Heart left ventricle (tissue), 16 donors: ENCODE measurements at places on chromosomes 7 and 10.

GRCh38 chr10:29555746-29556481, 78.9 kb downstream of the SVIL start:
- no peak for DNase-seq

DNA sequence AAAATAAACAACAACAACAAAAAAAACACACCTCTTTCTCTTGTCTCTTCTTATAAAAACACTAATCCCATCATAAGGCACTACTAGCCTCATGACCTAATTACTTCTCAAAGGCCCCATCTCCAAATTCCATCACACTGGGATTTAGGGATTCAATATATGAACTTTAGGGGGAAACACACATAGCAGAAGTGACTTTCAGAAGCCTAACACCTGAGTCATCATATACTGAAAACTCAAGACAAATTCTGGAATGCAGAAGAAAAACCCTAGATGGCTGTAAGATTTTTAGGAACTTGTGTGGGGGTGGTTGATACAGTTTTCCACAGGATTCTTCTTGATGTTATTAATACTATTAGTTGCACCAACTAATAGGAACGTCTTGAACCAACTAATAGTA, 33.7 kb upstream of the CSTF2T start:
- no peak for DNase-seq

- no peak for DNase-seq
Measured at GRCh38 chr10:110995301-110995700, 75.9 kb downstream of the SHOC2 start.

- DNase-seq: no peak
Measured at GRCh38 chr10:30037620-30038336, 21.6 kb downstream of the JCAD start.

DNA sequence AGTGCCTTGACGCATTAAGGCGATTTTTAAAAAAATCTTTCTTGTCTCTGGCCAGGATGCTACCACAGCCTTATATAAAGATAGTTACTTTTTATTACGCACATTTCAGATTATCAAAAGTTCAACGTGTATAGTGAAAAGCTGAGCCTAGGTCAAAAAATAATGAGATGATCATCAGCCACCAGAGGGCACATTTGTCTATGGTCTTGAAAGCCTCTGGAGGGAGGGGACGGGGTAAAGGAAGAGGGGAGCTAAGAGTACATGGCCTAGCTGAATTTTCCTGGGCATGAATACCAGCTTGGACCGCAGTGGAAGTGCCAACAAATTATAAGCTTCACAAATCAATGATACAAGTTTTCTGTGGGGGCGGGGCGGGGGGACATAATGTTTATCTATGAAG, 285.9 kb upstream of the SMIM30 start:
- no peak for DNase-seq

- DNase-seq: no peak
Measured at GRCh38 chr10:133527771-133528271, 658 bp downstream of the CYP2E1 start.

DNA sequence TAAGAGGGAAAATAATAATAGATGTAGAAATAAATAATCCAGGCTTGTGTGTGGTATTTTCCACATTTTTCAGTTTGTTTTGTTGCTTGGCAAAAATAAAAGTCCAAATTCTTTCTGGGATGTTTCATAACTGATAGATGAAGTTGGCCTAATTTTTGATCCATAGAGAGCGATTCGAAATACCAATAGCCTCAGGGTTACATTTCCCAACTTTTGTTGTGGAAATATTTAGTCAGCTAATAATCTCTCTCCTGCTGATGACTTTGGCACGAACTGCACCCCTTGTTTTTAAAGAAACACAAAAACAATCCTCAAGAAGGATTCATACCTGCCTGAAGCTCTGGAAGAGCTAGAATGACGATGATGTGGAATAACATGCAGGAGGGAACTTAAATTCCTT, 483.2 kb downstream of the ADRA2A start:
- DNase-seq: no peak

DNA sequence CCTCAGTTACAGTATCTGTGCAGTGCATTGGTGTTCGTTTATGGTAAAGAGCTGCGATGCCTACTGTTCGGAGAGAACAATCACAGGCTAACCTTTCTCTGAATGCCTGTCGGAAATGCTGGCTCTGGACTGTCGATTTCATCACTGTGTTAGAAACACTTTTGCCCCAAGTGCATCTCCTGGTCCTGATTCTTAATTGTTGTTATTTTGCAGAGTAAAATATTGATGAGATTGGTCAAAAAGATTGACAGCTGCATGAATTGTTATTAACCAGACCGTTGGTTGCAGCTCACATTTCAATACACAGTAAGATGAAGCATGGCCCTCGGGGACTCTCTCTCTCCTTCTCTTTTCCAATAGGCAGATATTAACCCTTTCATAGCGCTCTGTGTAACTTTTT, 557.4 kb upstream of the ADARB2 start:
- no peak for DNase-seq

DNA sequence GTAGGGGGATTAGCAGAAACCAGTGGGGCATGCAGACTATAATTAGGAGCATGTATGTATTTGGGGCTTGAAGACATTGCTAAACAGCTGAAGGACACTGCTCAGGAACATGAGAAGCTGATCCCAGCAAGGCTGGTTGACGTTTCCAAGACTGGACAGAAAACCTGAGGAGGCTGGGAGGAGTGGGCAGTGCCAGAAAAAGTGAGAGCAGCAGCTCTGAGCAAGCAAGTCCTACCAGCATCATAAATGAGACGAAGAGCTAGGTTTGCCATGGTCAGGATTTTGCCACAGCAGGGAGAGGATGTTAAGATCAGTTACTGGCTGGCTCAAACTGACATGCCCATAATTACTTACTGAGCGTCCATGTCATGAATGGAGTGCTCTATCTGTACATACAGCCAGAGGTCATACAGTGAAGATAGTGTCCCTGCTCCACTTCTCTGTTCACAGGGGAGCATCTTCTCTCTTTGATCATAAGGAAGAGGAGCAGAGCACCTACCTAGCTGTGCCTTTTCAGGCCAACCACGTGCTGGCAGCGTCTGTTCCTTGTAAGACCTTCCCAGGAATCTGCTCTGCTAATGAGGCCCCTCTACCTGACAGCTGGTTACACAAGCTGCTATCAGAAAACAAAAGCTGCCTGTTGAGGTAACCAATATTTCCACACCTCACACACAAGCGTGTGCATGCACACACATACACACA, 44.7 kb downstream of the PDE1C start:
- DNase-seq: no peak
